ENCODE measurements at places on chromosomes 11 and 22.

DNA sequence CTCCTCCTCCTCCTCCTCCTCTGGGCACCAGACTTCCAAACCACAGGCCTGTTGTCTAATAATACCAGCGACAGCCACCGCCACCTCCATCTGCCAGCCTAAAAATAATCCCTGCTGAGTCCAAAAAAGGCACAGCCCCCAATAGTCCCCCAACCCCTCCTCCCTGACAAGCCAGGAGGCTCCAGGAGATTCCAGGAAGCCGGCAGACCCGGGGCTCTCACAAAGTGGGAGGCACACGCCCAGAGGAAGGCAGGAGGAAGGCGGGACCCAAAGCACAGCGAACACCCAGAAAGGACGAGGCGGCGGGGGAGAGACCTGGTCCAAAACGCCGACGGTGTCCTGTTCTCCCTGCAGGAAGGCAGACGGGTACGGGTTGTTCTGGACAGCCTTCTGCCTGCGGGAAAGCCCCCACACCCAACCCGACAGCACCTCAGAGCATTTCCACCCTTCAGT, 5.9 kb downstream of the IGSF9B start:
- H3K4me3 ChIP-seq: peak overlapping the region; percentile 22
- peaks cover 57% of the 10 kb centered on the region for H3K4me1 ChIP-seq
- no peak overlapping the region for H3K27ac ChIP-seq
- no peaks in the 10 kb centered on the region for H3K36me3 ChIP-seq

DNA sequence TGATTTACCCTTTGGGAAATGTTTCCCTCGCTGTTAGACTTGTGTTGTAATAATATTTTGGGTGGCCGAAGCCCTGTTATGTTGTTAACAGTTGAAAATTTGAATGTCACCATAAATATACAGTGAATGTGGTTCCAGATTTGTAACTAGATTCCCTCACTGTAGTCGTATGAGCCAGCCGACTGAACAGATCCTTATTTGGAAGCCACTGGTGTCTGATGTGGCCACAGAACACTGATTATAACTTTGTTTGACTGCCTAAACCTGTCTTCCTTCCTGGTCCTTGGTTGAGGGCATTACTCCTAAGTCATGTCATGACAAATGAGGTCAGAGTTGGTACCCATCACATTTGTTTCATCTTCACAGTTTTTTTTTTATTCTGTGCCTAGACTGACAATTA, 45.4 kb downstream of the YAP1 start:
- DNase-seq: no peak
- no peak overlapping the region for H3K4me3 ChIP-seq
- H3K36me3 ChIP-seq: no peaks in the 10 kb centered on the region
- no peak overlapping the region for H3K27ac ChIP-seq
- H3K27me3 ChIP-seq: no peaks in the 10 kb centered on the region

DNA sequence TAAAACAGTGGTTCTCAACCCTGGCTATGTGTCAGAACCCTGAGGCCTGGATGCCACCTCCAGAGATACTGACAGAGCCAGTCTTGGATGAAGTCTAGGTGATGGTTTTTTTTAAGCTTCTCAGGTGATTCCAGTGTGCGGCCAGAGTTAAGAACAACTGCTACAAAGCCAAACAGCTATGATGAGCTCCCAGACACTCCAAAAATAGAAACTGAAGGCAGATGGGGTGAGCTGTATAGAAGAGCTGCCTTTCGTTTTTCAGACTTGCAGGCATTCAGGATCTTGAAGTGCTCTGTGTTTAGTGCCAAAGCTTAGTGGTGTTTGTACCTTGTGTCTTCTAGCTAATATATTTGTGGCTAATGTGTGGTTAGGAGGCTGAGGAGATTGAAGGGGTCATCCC, 14.2 kb downstream of the SCUBE2 start:
- H3K36me3 ChIP-seq: no peaks in the 10 kb centered on the region
- DNase-seq: no peak
- peaks cover 5% of the 10 kb centered on the region for H3K4me1 ChIP-seq
- no peak overlapping the region for H3K27ac ChIP-seq

DNA sequence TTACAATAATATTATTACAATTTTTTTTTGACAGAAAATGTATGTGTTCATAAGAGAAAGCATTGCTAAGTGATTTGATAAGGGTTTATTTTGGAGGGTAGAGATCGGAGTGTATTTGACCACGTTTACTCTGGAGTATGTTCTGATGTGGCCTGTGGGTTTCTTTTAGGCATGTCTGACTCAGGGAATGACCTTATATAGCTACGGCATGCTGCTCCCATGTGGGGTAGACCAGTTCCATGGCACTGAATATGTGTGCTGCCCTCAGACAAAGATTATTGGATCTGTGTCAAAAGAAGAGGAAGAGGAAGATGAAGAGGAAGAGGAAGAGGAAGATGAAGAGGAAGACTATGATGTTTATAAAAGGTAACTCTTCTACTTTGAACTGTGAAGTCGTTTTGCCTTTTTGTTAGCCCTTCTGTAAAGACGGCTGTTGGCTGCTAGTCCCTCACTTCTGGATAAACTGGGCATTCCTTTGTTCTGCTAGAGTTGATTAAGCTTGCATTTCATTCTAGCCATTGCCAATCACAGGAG, 38.1 kb upstream of the ST14 start:
- no peak for DNase-seq
- H3K36me3 ChIP-seq: peaks cover 27% of the 10 kb centered on the region
- peaks cover 16% of the 10 kb centered on the region for H3K4me1 ChIP-seq
- H3K4me3 ChIP-seq: no peak overlapping the region
- H3K27ac ChIP-seq: peak overlapping the region; percentile 9
- no peaks in the 10 kb centered on the region for H3K27me3 ChIP-seq

GRCh38 chr22:28112548-28113043, 193.5 kb upstream of the PITPNB start:
- no peak overlapping the region for H3K27ac ChIP-seq
- H3K36me3 ChIP-seq: no peaks in the 10 kb centered on the region
- no peak for DNase-seq
- H3K27me3 ChIP-seq: no peaks in the 10 kb centered on the region

GRCh38 chr11:28400331-28401100, 292.3 kb downstream of the METTL15 start:
- H3K27me3 ChIP-seq: no peaks in the 10 kb centered on the region
- H3K4me1 ChIP-seq: no peaks in the 10 kb centered on the region
- no peaks in the 10 kb centered on the region for H3K36me3 ChIP-seq
- no peak for DNase-seq
- H3K4me3 ChIP-seq: no peak overlapping the region

DNA sequence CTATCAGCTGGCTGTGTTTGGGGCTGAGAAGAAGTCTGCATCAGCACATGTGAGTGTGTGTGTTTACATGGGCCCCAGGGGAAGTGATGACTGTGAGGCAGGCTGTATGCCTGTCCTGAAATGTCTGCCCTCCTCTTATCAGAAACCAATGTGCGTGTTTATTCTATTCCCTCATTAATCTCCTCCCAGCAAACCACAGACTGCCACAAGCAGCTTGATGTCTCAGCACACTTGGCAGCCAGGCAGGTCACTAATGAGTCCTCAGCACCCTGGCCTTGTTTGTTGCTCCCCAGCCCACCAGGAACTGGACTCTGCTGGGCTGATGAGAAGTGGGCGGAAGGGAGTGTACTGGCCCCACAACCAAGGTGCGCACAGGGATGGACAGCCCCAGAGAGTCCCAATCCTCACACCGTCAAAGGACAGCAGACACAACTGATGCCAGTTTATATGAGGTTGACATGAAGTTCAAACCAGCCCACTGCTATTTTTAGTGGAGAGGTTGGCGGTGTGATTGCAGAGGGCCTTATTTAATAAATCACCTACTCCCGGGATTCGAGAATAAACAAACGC, 225.8 kb downstream of the ETS1 start:
- H3K4me3 ChIP-seq: no peak overlapping the region
- H3K27me3 ChIP-seq: no peaks in the 10 kb centered on the region

DNA sequence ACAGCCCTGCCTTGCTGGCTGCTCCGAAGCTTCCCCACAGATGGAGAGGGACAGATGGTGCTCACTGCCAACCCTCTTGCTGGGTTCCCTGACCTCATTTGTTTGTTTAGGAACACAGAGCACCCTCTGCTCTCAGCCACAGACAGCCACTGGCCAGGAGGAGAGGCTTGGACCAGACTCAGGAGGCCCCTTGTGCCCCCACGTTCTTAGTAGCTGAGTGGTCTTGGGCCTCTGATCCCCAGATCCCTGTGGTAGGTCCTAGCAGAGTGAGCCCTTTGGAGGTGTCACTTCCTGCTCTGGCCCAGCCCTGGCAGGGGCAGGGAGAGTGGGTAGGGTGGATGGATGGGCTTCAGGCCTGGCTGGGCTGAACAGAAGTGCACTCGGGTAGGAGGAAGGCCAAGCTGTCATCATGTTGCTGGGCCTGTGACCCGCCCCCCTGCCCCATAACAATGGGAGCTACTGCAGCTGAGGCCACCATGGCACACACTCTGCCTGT, 84.0 kb downstream of the DHCR7 start:
- H3K27me3 ChIP-seq: peaks cover 17% of the 10 kb centered on the region
- H3K4me3 ChIP-seq: no peak overlapping the region

DNA sequence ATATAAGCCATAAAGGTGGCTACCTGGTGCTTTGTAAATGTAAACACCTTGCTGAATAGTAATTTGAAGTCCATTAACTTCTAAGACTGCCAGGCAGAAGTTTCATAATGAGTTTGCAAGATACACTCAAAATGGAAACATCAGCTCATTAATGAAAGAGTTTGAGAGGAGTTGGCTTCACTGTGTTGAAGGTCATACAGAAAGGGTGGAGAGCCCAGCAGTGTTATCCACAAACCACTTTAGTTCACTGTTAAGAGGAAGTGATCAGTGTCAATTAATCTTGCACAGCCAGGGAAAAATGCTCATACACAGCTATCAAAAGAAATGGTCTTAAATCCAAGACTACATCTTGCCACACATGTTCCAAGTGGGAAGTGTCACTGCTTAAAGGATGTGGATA, 689.4 kb downstream of the JRKL start:
- no peak overlapping the region for H3K27ac ChIP-seq
- DNase-seq: no peak
- no peaks in the 10 kb centered on the region for H3K36me3 ChIP-seq
- H3K4me1 ChIP-seq: no peaks in the 10 kb centered on the region

DNA sequence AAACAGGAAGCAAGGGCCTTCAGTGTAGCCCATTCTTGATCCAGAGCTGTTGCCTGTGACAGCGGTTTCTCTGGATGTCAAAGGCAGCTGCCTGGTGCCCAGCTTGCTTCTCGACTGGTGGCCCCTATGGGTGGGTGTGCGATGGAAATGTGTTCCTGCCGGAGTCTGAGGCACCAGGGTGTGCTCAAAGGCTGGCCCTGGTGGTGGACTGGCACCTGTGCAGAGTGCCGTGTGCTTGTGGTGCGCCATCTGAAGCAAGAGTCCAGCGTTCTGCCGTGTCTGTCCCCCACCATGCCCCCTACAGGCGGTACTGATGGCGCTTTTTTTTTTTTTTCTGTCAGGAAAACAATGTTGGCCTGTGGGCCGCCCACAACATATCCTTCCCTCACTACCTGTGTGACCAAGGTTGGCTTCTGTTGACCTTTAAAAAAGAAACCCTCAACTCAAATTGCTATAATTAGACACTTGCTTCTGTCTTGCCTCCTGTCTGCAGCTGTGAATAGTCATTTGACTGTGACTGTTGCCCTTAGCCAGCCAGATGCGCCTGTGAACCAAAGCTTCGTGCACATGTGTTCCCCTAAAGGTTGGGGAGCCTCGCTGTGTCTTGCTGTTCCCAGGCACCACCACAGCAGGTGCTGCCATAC, 4.7 kb upstream of the RANBP1 start:
- H3K4me1 ChIP-seq: peaks cover 10% of the 10 kb centered on the region
- no peaks in the 10 kb centered on the region for H3K27me3 ChIP-seq
- H3K27ac ChIP-seq: no peak overlapping the region
- no peak for DNase-seq
- H3K36me3 ChIP-seq: peaks cover 97% of the 10 kb centered on the region

DNA sequence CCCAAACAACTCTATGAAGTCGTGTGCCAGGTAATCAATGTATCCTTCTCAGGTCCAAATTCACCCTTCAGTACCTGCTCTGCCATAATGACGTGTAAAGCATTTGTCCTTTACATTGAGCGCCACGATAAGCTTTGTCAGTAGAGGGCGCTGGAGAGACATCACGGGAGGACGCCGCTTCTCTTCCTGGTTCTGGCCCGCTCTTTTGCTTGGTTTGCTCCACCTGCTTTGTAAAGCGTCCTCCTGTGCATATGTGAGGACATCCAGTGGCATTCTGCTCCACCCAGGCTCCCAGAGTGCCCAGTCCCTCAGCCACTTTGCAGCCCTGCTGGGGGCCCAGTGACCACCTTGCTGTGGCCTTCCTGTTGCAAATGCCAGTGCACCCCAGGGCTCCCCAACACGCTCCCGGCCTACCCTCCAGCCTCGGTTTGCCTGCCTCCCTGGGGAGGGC, 61.1 kb downstream of the WT1 start:
- H3K27me3 ChIP-seq: peaks cover 3% of the 10 kb centered on the region
- no peak overlapping the region for H3K27ac ChIP-seq
- DNase-seq: no peak

DNA sequence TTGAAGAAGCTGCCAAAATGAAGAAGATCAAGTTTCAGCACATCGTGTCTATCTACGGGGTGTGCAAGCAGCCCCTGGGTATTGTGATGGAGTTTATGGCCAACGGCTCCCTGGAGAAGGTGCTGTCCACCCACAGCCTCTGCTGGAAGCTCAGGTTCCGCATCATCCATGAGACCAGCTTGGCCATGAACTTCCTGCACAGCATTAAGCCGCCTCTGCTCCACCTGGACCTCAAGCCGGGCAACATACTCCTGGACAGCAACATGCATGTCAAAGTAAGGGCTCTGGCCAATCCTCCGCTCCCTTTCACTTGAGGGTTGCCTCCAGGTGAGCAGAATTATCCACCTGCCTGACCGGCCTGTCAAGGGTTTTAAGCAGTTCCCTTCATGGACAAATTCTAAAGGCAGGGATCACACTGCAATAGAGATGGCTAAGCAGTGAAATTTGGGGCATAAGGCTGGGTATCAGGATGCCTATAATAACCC, 6.0 kb downstream of the ANKK1 start:
- DNase-seq: no peak
- no peak overlapping the region for H3K27ac ChIP-seq
- no peak overlapping the region for H3K4me3 ChIP-seq
- no peaks in the 10 kb centered on the region for H3K36me3 ChIP-seq
- H3K4me1 ChIP-seq: peaks cover 3% of the 10 kb centered on the region

- no peaks in the 10 kb centered on the region for H3K27me3 ChIP-seq
- H3K4me1 ChIP-seq: peaks cover 24% of the 10 kb centered on the region
- peak overlapping the region; percentile 94 for H3K27ac ChIP-seq
- DNase-seq: peak; percentile 91
Measured at GRCh38 chr11:73141309-73142127, 600 bp downstream of the FCHSD2 start.

GRCh38 chr11:64713016-64713707, 9.8 kb downstream of the NRXN2 start:
- H3K4me1 ChIP-seq: peaks cover 22% of the 10 kb centered on the region
- peak overlapping the region; percentile 29 for H3K4me3 ChIP-seq
- no peak overlapping the region for H3K27ac ChIP-seq

- peaks cover 5% of the 10 kb centered on the region for H3K4me1 ChIP-seq
- no peak overlapping the region for H3K4me3 ChIP-seq
- DNase-seq: no peak
- H3K27ac ChIP-seq: no peak overlapping the region
- H3K36me3 ChIP-seq: no peaks in the 10 kb centered on the region
Measured at GRCh38 chr11:27282806-27283205, 80.2 kb downstream of the CCDC34 start.

GRCh38 chr11:125454047-125454446, 42.0 kb downstream of the FEZ1 start:
- H3K36me3 ChIP-seq: no peaks in the 10 kb centered on the region
- no peaks in the 10 kb centered on the region for H3K27me3 ChIP-seq
- H3K4me3 ChIP-seq: no peak overlapping the region

- peaks cover 30% of the 10 kb centered on the region for H3K36me3 ChIP-seq
- no peak for DNase-seq
- H3K27ac ChIP-seq: no peak overlapping the region
- H3K4me1 ChIP-seq: peaks cover 18% of the 10 kb centered on the region
- H3K4me3 ChIP-seq: no peak overlapping the region
Measured at GRCh38 chr11:64892411-64892831, 14.0 kb upstream of the EHD1 start.
